ENCODE measurements at places on chromosomes 11 and 22. TPM values are rescaled to one million over a fixed set of nuclear protein-coding genes. Genes with fewer than 3 reads are reported as not detected.

Gene ABCG4
- 0.34 TPM for total RNA-seq

Gene OR52N4
- not detected for total RNA-seq

Gene C11orf21
- not detected for total RNA-seq

Gene ZP1
- 0.50 TPM for total RNA-seq

Gene MS4A15
- total RNA-seq = not detected

Gene SERGEF
- 15.3 TPM for total RNA-seq

Gene PRG3
- total RNA-seq = not detected

Gene BATF2
- total RNA-seq = 1.3 TPM

Gene NXPE1
- not detected for total RNA-seq

Gene SERHL2
- total RNA-seq = 3.0 TPM

Gene SAA4
- total RNA-seq = not detected

Gene RIBC2
- total RNA-seq = 1.0 TPM

Gene DTX4
- 0.84 TPM for total RNA-seq

Gene SAA1
- not detected for total RNA-seq

Gene PIK3IP1
- 9.5 TPM for total RNA-seq

Gene STX5
- 45.8 TPM for total RNA-seq

Gene DNAJB7
- total RNA-seq = not detected

Gene FIBP
- 231 TPM for total RNA-seq

Gene SLC16A8
- total RNA-seq = not detected

Gene NOX4
- 3.0 TPM for total RNA-seq

Gene SLC43A1
- 18.8 TPM for total RNA-seq

Gene MISFA
- 0.34 TPM for total RNA-seq

Gene WNT11
- total RNA-seq = 0.15 TPM

Gene P2RY2
- total RNA-seq = 0.17 TPM

Gene CBX6
- 40.7 TPM for total RNA-seq

Gene OMP
- total RNA-seq = not detected

Gene ARFGAP3
- 40.1 TPM for total RNA-seq

Gene TREH
- not detected for total RNA-seq

Gene DNHD1
- total RNA-seq = 2.1 TPM

Gene OR52E8
- not detected for total RNA-seq

Gene MAJIN
- not detected for total RNA-seq

Gene POTEH
- total RNA-seq = not detected

Gene BCO2
- total RNA-seq = under 0.01 TPM

Gene GRIA4
- 0.34 TPM for total RNA-seq

Gene DAGLA
- total RNA-seq = 2.0 TPM

Gene SYT13
- total RNA-seq = not detected

Gene MYBPC3
- total RNA-seq = not detected

Gene PPP2R1B
- total RNA-seq = 39.8 TPM

Gene DCHS1
- 4.3 TPM for total RNA-seq

Gene HYOU1
- 75.7 TPM for total RNA-seq

Gene C1QTNF6
- 4.2 TPM for total RNA-seq

Gene B3GAT1
- total RNA-seq = not detected

Gene KLHL35
- 1.2 TPM for total RNA-seq

Gene ZBTB16
- 13.6 TPM for total RNA-seq

Gene POU2AF3
- total RNA-seq = 0.17 TPM

Gene CELSR1
- total RNA-seq = 0.15 TPM

Gene PLAAT5
- not detected for total RNA-seq

Gene PRODH
- not detected for total RNA-seq

Gene TRAF6
- 5.6 TPM for total RNA-seq

Gene SLC35E4
- 12.4 TPM for total RNA-seq

Gene KCTD14
- total RNA-seq = 6.9 TPM

Gene PRDM10
- 5.9 TPM for total RNA-seq

Gene ZNF214
- total RNA-seq = 0.89 TPM

Gene USP2
- 0.84 TPM for total RNA-seq

Gene NXPE2
- not detected for total RNA-seq

Gene DERL3
- total RNA-seq = 1.5 TPM

Gene PPP2R5B
- total RNA-seq = 14.1 TPM

Gene PANX3
- not detected for total RNA-seq

Gene UCP3
- total RNA-seq = 0.30 TPM

All from bronchus fibroblast of lung (primary cell).